ENCODE measurements at places on chromosomes 5 and 9. TPM values are rescaled to one million over a fixed set of nuclear protein-coding genes. Genes with fewer than 3 reads are reported as not detected.

Gene COX7C
- 550 TPM for total RNA-seq

Gene ADAMTSL1
- not detected for total RNA-seq

Gene PDE8B
- total RNA-seq: 0.17 TPM

Gene RGS7BP
- total RNA-seq: not detected

Gene FBN2
- total RNA-seq: 0.42 TPM

Gene C7
- 0.74 TPM for total RNA-seq

Gene TMEM174
- total RNA-seq: not detected

Gene GRK6
- 89.3 TPM for total RNA-seq

Gene CAPSL
- not detected for total RNA-seq

Gene NFX1
- total RNA-seq: 31.7 TPM

Gene COL15A1
- total RNA-seq: 0.15 TPM

Gene GLRX
- 29.3 TPM for total RNA-seq

Gene QRFP
- not detected for total RNA-seq

Gene SPATA31D4
- total RNA-seq: not detected

DNA sequence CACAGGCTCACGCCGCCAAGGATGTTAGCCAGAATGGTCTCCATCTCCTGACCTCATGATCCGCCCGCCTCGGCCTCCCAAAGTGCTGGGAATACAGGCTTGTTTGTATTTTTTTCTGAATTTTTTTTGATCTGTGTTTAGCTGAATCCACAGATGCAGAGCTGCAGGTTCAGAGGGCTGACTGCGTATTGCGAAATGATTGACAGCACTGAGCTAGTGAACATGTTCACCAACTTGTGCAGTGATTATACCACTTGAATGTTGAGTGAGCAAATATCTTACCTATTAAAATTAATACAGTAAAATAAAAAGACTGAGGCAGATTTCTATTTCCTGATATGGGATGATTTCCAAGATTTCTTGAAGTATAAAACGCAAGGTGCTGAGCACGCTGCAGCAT lies 123.1 kb upstream of the PHYKPL start:
- H3K36me3 ChIP-seq: no peaks in the 10 kb centered on the region
- H3K27me3 ChIP-seq: peaks cover 4% of the 10 kb centered on the region
- no peak overlapping the region for H3K27ac ChIP-seq
- H3K4me1 ChIP-seq: no peaks in the 10 kb centered on the region
- H3K4me3 ChIP-seq: no peak overlapping the region
- DNase-seq: no peak

DNA sequence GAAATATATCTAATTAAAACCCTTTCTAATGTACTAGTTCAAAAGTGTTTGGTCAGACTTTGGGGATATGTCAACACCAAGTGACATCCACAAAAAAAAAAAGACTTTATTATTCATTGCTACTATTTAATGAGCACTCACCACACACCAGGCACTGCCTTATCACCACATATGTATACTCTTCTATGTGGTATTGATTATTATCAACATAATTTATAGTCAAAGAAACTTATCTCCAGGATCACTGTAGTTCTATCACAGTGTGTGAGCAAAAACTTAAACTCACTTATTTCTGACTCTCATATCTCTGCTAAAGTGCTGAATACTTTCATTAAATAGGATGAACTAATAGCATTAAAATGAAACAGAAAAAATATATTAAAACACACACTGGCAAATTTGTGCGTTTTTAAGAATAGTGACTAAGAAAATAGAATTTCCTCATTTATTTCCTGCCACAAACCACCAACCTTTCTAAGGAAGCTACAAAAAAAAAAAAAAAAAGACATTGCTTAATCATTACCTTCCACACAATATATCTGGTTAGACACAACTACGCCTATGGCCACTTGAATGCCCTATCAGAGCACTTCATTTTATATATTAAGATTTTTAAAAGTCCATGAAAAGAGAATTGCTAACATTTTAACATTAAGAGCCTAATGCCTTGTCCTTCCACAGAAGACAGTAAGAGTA lies 12.8 kb downstream of the SLCO4C1 start:
- no peaks in the 10 kb centered on the region for H3K4me1 ChIP-seq
- H3K27ac ChIP-seq: no peak overlapping the region
- no peaks in the 10 kb centered on the region for H3K27me3 ChIP-seq
- no peaks in the 10 kb centered on the region for H3K36me3 ChIP-seq

DNA sequence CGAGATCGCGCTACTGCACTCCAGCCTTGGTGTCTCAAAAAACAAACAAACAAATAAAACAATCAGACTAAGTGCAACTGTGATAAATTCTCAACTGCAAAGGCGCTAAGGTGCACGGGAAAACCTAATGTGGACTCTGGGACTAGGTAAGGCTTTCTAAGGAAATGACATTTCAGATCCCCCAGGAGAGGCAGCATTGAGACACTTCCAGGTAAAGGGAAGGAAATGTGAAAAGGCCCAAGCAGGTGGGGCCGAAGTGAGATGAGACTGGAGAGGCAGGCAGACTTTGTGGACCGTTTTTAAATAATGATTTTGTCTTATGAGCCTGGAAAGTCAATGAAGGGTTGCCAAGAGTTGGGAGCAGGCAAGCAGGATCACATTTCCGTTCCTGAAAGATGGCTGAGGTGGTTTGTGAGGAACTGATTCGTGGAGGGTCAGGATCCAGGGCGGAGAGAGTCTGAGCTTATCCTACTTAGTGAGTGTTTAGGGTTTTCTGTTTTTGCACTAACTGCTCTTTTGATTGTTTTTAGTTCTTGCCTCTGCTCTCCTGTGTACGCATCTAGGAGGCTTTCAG lies 2.0 kb upstream of the APBA1 start:
- peak; percentile 16 for DNase-seq
- no peaks in the 10 kb centered on the region for H3K36me3 ChIP-seq
- H3K27me3 ChIP-seq: no peaks in the 10 kb centered on the region
- H3K4me1 ChIP-seq: peaks cover 14% of the 10 kb centered on the region

- H3K4me3 ChIP-seq: peak overlapping the region; percentile 17
- peaks cover 66% of the 10 kb centered on the region for H3K4me1 ChIP-seq
- no peak for DNase-seq
- H3K27me3 ChIP-seq: no peaks in the 10 kb centered on the region
Measured at GRCh38 chr5:373710-374602, 52.4 kb downstream of the AHRR start.

- H3K36me3 ChIP-seq: peaks cover 18% of the 10 kb centered on the region
- no peak for DNase-seq
Measured at GRCh38 chr5:81313686-81314085, 12.3 kb downstream of the ZCCHC9 start.

DNA sequence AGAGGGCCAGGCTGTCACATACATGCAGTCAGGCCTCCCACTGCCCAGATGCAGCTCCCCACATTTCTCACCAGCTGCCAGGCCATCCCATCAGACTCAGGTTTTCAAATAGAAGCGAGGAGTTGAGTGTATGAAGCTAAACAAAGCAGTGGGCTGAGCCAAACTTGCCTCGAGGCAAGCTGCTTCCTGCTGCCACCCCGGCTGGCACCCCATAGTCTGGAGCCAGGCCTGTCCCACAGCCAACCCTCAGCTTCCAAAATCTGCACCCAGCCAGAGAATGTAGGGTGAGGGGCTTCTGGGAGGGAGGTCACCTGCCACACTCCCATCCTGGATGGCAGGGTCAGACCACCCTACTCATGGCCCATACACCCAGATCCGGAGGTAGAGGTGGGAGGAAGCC lies 22.3 kb upstream of the ALDH1B1 start:
- H3K4me3 ChIP-seq: no peak overlapping the region
- no peak overlapping the region for H3K27ac ChIP-seq
- DNase-seq: no peak
- H3K36me3 ChIP-seq: no peaks in the 10 kb centered on the region

GRCh38 chr5:68428231-68428811 lies 212.8 kb downstream of the PIK3R1 start:
- H3K27me3 ChIP-seq: no peaks in the 10 kb centered on the region
- peaks cover 24% of the 10 kb centered on the region for H3K4me1 ChIP-seq
- no peak overlapping the region for H3K4me3 ChIP-seq
- no peak overlapping the region for H3K27ac ChIP-seq
- H3K36me3 ChIP-seq: no peaks in the 10 kb centered on the region

GRCh38 chr5:170420806-170421412 lies 31.7 kb upstream of the KCNMB1 start:
- no peaks in the 10 kb centered on the region for H3K4me1 ChIP-seq
- DNase-seq: peak; percentile 68
- H3K4me3 ChIP-seq: no peak overlapping the region
- peaks cover 15% of the 10 kb centered on the region for H3K27me3 ChIP-seq
- H3K27ac ChIP-seq: no peak overlapping the region
- H3K36me3 ChIP-seq: no peaks in the 10 kb centered on the region

DNA sequence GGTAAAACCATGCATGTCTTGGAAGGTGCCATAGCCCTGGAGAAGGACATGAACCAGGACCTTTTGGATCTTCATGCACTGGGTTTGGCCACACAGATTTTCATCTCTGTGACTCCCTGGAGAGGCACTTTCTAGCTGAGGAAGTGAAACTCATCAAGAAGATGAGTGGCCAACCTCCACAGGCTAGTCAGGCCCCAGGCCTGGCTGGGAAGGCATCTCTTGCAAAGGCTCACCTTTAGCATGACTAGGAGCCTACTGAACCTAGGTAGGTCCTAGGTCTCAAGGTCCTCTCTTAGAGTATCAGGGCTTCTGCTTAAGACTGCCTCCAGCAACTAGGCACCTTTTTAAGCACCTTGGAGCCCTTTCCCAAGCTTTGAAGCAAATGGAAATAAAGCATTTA lies 1448.7 kb upstream of the ACO1 start:
- H3K4me1 ChIP-seq: no peaks in the 10 kb centered on the region
- DNase-seq: no peak
- H3K27me3 ChIP-seq: no peaks in the 10 kb centered on the region
- H3K36me3 ChIP-seq: no peaks in the 10 kb centered on the region
- no peak overlapping the region for H3K4me3 ChIP-seq
- H3K27ac ChIP-seq: no peak overlapping the region

GRCh38 chr5:15249152-15249551 lies 250.8 kb upstream of the FBXL7 start:
- no peaks in the 10 kb centered on the region for H3K27me3 ChIP-seq
- H3K27ac ChIP-seq: no peak overlapping the region
- no peaks in the 10 kb centered on the region for H3K4me1 ChIP-seq
- no peaks in the 10 kb centered on the region for H3K36me3 ChIP-seq
- DNase-seq: no peak

DNA sequence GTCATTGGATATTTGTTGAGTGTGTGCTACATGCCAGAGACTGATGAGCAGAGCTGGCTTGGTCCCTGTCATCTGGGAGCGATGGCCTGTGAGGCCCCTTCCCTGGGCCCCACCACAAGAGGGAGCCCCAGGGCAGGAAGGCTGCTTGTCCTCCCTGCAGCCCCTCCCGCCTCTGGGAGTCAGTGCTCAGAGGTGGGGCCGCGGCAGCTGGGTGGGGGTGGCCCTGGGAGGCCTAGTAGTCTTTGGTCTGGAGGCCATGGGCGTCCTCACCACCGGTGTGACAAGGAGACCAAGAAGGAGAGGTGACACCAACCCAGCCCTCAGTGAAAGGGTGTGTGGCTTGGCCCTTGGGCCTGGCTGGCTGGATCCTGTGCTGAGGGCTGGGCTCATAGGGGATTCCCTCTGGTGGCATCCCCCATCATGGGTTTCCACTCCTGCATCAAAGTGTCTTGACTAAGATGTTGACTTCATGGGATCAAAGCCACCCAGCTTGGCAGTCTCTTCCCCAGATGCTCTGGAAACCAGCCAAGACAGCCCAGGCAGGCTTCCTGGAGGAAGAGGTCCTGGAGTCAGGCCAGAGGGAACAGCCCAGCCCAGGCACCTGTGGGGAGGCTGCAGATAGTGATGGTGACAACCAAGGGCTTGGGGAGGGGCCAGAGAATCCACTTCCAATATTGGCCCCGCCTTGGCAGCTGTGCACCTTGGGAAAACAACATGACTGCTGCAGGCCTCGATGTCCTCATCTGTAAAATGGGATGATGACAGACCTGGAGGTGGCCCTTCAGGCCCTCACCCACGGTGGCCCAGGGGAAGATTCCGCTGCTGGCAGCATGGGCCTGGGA lies 166.7 kb downstream of the GAPVD1 start:
- no peaks in the 10 kb centered on the region for H3K27me3 ChIP-seq
- H3K36me3 ChIP-seq: no peaks in the 10 kb centered on the region
- peak overlapping the region; percentile 37 for H3K27ac ChIP-seq
- H3K4me3 ChIP-seq: peak overlapping the region; percentile 23

DNA sequence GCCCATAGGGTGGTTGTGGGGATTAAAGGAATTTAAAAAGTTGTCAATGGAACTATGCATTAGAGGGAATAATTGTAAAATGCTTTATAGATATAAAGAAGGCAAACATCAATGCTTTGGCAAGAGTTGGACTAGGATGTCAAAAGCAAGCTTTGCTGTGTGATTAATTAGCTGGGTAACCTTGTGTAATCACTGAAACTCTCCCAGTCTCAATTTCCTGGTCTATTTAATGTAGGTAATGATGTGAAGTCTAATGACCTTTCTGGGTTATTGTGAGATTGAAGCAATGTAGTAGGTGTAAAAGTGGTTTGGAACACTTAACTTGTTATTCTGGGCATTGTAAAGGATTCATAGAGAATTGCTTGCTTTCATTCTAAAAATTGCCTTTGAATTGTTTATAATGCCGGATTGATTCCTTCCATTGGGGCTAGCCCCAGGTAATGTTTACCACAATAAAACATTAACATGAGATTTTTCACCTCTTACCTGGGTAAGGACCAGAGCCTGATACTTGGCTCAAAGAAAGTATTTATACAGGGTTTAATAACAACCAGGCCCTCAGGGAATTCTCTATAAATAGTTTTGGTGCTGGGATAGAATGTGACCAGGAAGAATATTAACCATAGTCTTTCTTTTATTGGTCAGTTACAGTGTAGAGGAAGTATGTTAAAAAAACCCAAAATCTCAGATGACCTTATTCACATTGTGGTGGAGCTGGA lies 30.0 kb upstream of the CLINT1 start:
- H3K4me3 ChIP-seq: no peak overlapping the region
- no peaks in the 10 kb centered on the region for H3K4me1 ChIP-seq
- no peak for DNase-seq
- no peaks in the 10 kb centered on the region for H3K27me3 ChIP-seq
- H3K36me3 ChIP-seq: no peaks in the 10 kb centered on the region

GRCh38 chr5:149125386-149125891 lies 15.9 kb upstream of the ABLIM3 start:
- H3K27ac ChIP-seq: no peak overlapping the region
- H3K36me3 ChIP-seq: no peaks in the 10 kb centered on the region
- H3K27me3 ChIP-seq: no peaks in the 10 kb centered on the region
- H3K4me3 ChIP-seq: no peak overlapping the region
- DNase-seq: no peak

- peaks cover 3% of the 10 kb centered on the region for H3K4me1 ChIP-seq
- H3K27me3 ChIP-seq: 0 out of 2 replicates have a peak, but pooled peaks cover 3% of the 10 kb centered on the region
- H3K4me3 ChIP-seq: no peak overlapping the region
Measured at GRCh38 chr9:133999851-134000265, 7.7 kb upstream of the VAV2 start.

- H3K27me3 ChIP-seq: 0 out of 2 replicates have a peak, but pooled peaks cover 5% of the 10 kb centered on the region
- no peaks in the 10 kb centered on the region for H3K4me1 ChIP-seq
- no peak overlapping the region for H3K4me3 ChIP-seq
- DNase-seq: no peak
Measured at GRCh38 chr9:441126-441525, 226.5 kb downstream of the DOCK8 start.

- DNase-seq: no peak
- H3K27me3 ChIP-seq: no peaks in the 10 kb centered on the region
- no peak overlapping the region for H3K27ac ChIP-seq
- no peak overlapping the region for H3K4me3 ChIP-seq
- H3K4me1 ChIP-seq: no peaks in the 10 kb centered on the region
- no peaks in the 10 kb centered on the region for H3K36me3 ChIP-seq
Measured at GRCh38 chr5:139092741-139093343, 105.3 kb downstream of the SIL1 start.

Measured in HCT116 (cell line).